ENCODE measurements at places on chromosomes 3 and 15. TPM values are rescaled to one million over a fixed set of nuclear protein-coding genes. Genes with fewer than 3 reads are reported as not detected.
A peak's percentile ranks its signal among the peaks of the same experiment; 100 is the strongest.

DNA sequence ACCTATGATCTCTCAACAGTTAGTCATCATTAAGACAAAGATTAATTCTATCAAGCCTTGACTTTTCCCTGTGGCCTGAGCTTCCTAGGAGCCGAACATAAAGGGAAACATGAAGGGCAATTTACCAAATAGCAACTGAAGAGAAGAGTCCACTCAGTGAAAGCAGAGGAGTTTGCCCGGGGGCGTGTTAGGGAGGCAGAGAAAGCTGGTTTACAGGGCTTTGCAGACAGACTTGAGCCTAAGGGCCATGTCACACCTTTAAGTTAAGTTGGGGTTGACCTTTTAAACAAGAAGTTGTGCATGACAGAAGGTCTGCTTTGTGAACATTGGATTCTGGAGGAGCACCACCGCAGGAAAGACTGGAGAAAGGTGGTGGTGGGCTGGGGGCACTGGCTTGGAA is 701.8 kb upstream of the CFAP20DC start:
- H3K27ac ChIP-seq, result no peak overlapping the region
- no peaks in the 10 kb centered on the region for H3K27me3 ChIP-seq
- DNase-seq, result no peak
- no peaks in the 10 kb centered on the region for H3K36me3 ChIP-seq
- no peak overlapping the region for H3K4me3 ChIP-seq

The CHRFAM7A gene
- polyA plus RNA-seq, result 1.5 TPM

DNA sequence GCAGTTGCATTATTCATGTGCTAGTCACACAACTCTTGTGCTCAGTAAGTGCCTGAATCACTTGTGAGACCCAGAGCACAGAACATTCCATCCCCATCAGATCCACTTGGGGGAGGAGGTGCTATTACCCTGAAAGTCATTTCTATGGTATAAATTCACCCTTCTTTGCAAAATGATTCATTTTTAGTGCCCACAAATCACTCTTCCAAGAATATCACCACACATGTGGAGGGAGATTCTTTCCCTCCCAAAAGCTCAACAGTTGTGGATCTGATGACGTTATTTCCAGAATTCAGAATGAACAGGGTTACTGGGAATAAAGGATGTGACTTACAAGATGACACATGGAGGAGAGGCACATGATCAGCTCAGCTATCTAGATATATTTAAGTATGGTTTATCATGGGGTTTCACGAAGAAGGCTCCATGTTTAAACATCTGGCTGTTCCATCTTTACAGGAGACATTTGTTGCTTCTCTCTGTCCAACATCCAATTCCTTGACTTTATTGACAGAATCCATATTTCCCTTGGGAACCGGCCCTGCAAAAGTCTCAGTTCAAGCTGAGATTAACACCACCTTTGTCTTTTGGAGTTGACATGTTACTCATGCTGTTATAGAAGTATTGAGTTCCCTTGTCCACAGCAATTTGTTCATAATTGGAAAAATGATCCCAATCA is 214.2 kb upstream of the PROK2 start:
- peaks cover 2% of the 10 kb centered on the region for H3K27me3 ChIP-seq
- no peak overlapping the region for H3K27ac ChIP-seq
- DNase-seq, result no peak

DNA sequence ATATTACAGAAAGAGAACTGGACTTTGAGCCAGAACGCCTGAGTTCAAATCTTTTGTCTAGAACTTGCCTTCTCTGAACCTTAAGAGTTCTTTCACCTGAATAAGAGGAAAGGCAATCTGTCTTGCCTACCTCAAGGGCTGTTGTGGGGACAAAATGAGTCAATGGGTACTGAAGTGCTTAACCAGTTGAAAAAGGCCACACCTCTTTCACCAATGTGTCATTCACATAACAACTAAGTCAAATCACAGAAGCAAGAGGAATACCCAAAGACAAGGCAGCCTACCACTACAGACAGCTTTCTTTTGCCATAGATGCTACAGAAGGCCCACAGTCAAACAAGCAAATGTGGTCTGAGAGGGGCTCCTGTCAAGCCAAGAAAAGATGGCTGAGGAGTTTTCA is 39.7 kb downstream of the NBEAL2 start:
- H3K27me3 ChIP-seq, result no peaks in the 10 kb centered on the region
- no peak overlapping the region for H3K4me3 ChIP-seq
- DNase-seq, result no peak
- H3K27ac ChIP-seq, result no peak overlapping the region

- H3K27ac ChIP-seq, result no peak overlapping the region
- H3K4me3 ChIP-seq, result no peak overlapping the region
- no peaks in the 10 kb centered on the region for H3K36me3 ChIP-seq
- no peak for DNase-seq
These were observed 108.4 kb upstream of the SPATA16 start for GRCh38 chr3:173249457-173249856.

- no peaks in the 10 kb centered on the region for H3K27me3 ChIP-seq
- H3K27ac ChIP-seq, result peak overlapping the region; percentile 34
- H3K4me1 ChIP-seq, result peaks cover 6% of the 10 kb centered on the region
- DNase-seq, result peak; percentile 82
These were observed 133.3 kb downstream of the TBC1D2B start for GRCh38 chr15:77944002-77944867.

The SMCO1 gene
- polyA plus RNA-seq, result not detected

DNA sequence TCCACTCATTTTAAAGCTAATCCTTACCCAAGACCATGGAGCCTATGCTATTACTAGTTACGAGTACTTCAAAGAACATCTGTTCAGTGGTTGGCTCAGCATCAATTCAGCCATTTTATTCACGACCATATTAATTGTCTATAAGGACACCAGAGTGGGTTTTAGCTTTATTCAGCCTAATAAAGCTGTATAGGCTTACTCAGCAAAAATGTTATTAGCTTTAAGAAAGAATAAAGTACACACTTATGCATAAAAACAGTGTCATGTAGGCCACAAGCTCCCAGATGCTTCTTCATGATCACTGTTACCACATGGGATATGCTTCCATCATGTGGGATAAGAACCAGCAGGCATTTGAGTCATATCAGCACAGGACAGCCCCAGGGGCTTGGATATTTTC is 87.4 kb upstream of the GPR149 start:
- no peaks in the 10 kb centered on the region for H3K36me3 ChIP-seq
- H3K4me3 ChIP-seq, result no peak overlapping the region
- H3K4me1 ChIP-seq, result no peaks in the 10 kb centered on the region
- DNase-seq, result no peak
- H3K27ac ChIP-seq, result no peak overlapping the region

GRCh38 chr15:90030376-90030775 is 29.3 kb downstream of the ZNF710 start:
- no peaks in the 10 kb centered on the region for H3K36me3 ChIP-seq
- H3K4me3 ChIP-seq, result no peak overlapping the region
- no peak overlapping the region for H3K27ac ChIP-seq
- peaks cover 23% of the 10 kb centered on the region for H3K4me1 ChIP-seq
- no peaks in the 10 kb centered on the region for H3K27me3 ChIP-seq
- no peak for DNase-seq

GRCh38 chr3:151351648-151352047 is 22.3 kb upstream of the P2RY13 start:
- no peak overlapping the region for H3K27ac ChIP-seq
- no peak overlapping the region for H3K4me3 ChIP-seq
- H3K4me1 ChIP-seq, result no peaks in the 10 kb centered on the region
- H3K36me3 ChIP-seq, result no peaks in the 10 kb centered on the region
- no peak for DNase-seq

The SYNPR gene
- polyA plus RNA-seq, result not detected

The KBTBD13 gene
- polyA plus RNA-seq, result not detected

GRCh38 chr15:85412956-85413854 is 32.8 kb downstream of the AKAP13 start:
- H3K4me1 ChIP-seq, result peaks cover 38% of the 10 kb centered on the region
- no peaks in the 10 kb centered on the region for H3K27me3 ChIP-seq
- H3K4me3 ChIP-seq, result no peak overlapping the region

GRCh38 chr3:172622916-172623700 is 87.8 kb downstream of the NCEH1 start:
- H3K36me3 ChIP-seq, result no peaks in the 10 kb centered on the region
- peak overlapping the region; percentile 42 for H3K27ac ChIP-seq
- H3K4me1 ChIP-seq, result peaks cover 16% of the 10 kb centered on the region
- peak; percentile 88 for DNase-seq
- peak overlapping the region; percentile 26 for H3K4me3 ChIP-seq

- no peaks in the 10 kb centered on the region for H3K36me3 ChIP-seq
- no peak for DNase-seq
- no peaks in the 10 kb centered on the region for H3K4me1 ChIP-seq
- no peaks in the 10 kb centered on the region for H3K27me3 ChIP-seq
These were observed 42.6 kb downstream of the WHAMM start for GRCh38 chr15:82851981-82852511.

The SEMA6D gene
- 16.4 TPM for polyA plus RNA-seq

GRCh38 chr3:63128380-63128779 is 149.7 kb upstream of the SYNPR start:
- no peaks in the 10 kb centered on the region for H3K4me1 ChIP-seq
- no peaks in the 10 kb centered on the region for H3K27me3 ChIP-seq
- no peak overlapping the region for H3K4me3 ChIP-seq

- no peaks in the 10 kb centered on the region for H3K4me1 ChIP-seq
- H3K36me3 ChIP-seq, result no peaks in the 10 kb centered on the region
- no peak overlapping the region for H3K4me3 ChIP-seq
- no peaks in the 10 kb centered on the region for H3K27me3 ChIP-seq
- DNase-seq, result no peak
- no peak overlapping the region for H3K27ac ChIP-seq
These were observed 168.1 kb upstream of the STAC start for GRCh38 chr3:36212251-36212650.

The SCN11A gene
- polyA plus RNA-seq, result 0.06 TPM

The THBS1 gene
- polyA plus RNA-seq, result 6,293 TPM

The MED12L gene
- 0.03 TPM for polyA plus RNA-seq

The PLIN1 gene
- polyA plus RNA-seq, result 0.08 TPM

The CLCN2 gene
- polyA plus RNA-seq, result 4.9 TPM

The MUSTN1 gene
- 1.1 TPM for polyA plus RNA-seq

DNA sequence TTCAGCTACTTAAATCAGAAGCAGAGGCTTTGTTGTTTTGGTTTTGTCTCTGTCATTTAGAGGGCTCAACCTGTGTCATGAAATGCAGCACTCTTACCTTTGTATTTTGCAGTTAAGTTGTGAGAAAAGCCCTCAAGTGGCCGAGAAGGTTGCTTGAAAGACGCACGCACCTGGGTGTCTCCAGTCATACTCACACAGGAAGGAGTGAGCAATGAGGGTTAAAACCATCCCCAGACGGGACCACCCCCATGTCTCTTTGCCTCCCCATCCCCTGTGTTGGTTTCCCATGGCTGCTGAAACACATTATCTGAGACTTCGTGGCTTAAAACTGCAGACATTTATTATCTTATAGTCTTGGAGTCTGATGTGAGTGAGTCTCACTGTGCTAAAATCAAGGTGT is 376.1 kb upstream of the CFAP20DC start:
- H3K27me3 ChIP-seq, result no peaks in the 10 kb centered on the region
- no peak overlapping the region for H3K27ac ChIP-seq
- no peaks in the 10 kb centered on the region for H3K36me3 ChIP-seq
- H3K4me1 ChIP-seq, result no peaks in the 10 kb centered on the region
- no peak for DNase-seq

The CLDN18 gene
- polyA plus RNA-seq, result not detected

DNA sequence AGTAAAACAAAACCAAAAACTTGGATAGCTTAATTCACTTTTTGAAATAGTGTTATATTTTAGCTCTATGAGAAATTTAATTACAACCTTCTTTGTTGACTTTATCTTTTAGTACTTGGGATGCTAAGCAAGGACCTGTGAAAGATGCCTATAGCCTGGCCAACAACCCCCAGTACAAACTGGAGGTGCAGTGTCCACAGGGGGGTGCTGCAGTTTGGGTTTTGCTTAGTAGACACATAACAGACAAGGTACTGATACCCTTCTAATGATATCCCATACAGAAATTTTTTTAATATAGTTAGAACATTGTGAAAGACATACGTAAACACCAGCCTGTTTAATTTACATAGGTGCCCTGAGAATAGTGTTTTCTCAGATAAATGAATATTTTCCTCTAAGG is 35.3 kb downstream of the CAPN7 start:
- H3K36me3 ChIP-seq, result peaks cover 11% of the 10 kb centered on the region
- H3K4me1 ChIP-seq, result no peaks in the 10 kb centered on the region
- peak; percentile 40 for DNase-seq
- H3K27ac ChIP-seq, result no peak overlapping the region
- H3K27me3 ChIP-seq, result no peaks in the 10 kb centered on the region
- no peak overlapping the region for H3K4me3 ChIP-seq

The CD80 gene
- not detected for polyA plus RNA-seq

GRCh38 chr3:38730281-38730680 is 80.8 kb upstream of the SCN5A start:
- no peak overlapping the region for H3K4me3 ChIP-seq
- no peaks in the 10 kb centered on the region for H3K27me3 ChIP-seq
- no peaks in the 10 kb centered on the region for H3K36me3 ChIP-seq

The TBL1XR1 gene
- polyA plus RNA-seq, result 26.9 TPM

The ADCY5 gene
- 0.08 TPM for polyA plus RNA-seq

- no peaks in the 10 kb centered on the region for H3K4me1 ChIP-seq
- no peak overlapping the region for H3K4me3 ChIP-seq
- H3K27me3 ChIP-seq, result no peaks in the 10 kb centered on the region
- no peak for DNase-seq
These were observed 71.4 kb upstream of the P3H2 start for GRCh38 chr3:190192087-190192486.

DNA sequence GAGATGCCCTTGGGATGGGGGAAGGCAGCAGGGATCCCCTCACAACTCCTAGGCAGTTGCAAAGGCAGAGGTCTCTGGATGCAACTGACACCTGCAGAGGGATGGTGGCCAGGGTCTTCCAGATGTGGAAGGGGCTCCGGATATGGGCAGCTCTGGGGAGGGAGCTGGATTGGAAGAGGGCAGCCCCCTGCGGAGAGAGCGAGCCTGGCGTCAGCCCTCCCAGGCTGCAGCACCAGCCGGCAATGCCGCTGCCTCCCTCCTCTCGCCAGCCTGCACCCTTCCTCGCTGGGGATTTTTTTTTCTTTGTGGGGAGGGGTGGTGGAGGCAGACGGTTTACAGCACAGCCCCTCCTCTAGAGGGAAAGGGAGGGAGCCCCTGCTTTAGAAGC is 1.6 kb downstream of the INSYN1 start:
- DNase-seq, result no peak
- H3K27me3 ChIP-seq, result peaks cover 24% of the 10 kb centered on the region
- H3K4me1 ChIP-seq, result no peaks in the 10 kb centered on the region
- no peaks in the 10 kb centered on the region for H3K36me3 ChIP-seq

DNA sequence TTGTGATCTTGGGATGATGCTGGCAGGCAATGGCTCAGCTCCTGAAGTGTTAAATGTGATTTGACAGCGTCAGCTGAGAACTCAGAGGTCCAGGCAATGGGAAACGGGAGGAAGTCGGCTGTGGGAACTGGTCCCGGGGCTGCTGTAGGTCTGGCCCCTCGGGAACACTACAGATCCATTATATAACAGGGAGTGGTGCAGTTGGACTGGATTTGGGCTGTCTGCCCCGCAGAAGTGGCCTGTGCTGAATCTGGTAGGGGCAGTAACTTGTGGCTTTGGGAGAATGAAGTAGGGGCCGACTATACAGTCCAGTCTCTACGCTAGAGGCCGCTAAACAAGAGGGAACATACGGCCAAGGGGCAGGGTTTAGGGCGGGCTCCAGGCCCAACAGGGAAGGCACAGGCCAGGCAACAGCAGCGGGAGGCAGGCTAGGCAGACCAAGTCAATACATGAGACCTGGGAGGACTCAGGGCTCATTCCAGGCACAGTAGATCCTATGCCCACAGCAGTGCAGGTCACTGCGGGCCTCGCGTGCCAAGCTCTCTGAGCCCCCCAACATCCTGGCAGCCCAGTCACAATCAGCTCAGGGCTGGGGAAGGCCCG is 20.3 kb upstream of the IL16 start:
- H3K27me3 ChIP-seq, result no peaks in the 10 kb centered on the region
- no peaks in the 10 kb centered on the region for H3K4me1 ChIP-seq
- no peak overlapping the region for H3K4me3 ChIP-seq
- no peak for DNase-seq

GRCh38 chr15:90680371-90680935 is 36.7 kb upstream of the BLM start:
- no peaks in the 10 kb centered on the region for H3K27me3 ChIP-seq
- peaks cover 7% of the 10 kb centered on the region for H3K4me1 ChIP-seq
- H3K36me3 ChIP-seq, result no peaks in the 10 kb centered on the region
- no peak for DNase-seq
